Effector CD4-positive, alpha-beta T cell (primary cell): ENCODE measurements at places on chromosomes 11 and 22.

- DNase-seq = no peak
Measured at GRCh38 chr22:40426594-40427333, 56.4 kb downstream of the SGSM3 start.

GRCh38 chr11:37474889-37475288 lies 876.9 kb upstream of the RAG2 start:
- no peak for DNase-seq

DNA sequence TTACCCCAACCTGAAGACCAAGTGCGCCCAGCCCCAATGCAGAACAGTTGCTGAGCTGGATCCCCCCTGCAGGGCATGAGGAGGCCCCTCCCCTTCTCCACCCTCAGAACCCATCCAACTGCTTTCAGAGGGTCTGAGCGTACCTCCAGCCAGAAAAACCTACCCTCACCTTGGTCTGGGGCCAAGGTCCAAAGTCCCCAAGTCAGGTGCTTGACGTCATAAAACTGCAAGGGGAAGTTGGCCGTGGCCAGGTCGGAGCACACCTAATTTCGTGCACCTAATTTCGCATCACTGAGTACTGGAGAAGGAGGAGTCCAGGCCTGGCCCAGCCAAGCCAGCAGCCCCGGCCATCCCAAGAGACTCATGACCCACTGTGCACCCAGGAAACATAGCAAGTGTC lies 289.8 kb downstream of the CTTN start:
- DNase-seq = no peak

DNA sequence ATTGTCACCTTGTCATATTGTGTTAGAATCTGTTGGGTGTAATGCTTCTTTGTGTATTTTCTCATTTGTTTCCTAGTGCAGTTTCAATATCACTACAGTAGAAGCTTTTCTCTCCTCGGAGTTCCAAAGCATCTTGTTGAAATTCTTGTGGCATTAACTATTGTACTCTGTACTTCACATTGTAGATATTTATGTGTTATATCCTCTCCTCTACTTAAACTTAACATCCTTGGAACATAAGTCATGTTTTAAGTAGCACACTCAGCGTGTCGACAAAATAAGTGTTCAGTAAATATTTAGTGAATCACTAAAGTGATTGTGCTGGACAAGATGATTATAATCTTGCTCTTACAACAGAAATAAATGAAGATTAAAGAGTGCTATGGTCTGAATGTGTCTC lies 201.7 kb downstream of the ARHGAP42 start:
- no peak for DNase-seq

DNA sequence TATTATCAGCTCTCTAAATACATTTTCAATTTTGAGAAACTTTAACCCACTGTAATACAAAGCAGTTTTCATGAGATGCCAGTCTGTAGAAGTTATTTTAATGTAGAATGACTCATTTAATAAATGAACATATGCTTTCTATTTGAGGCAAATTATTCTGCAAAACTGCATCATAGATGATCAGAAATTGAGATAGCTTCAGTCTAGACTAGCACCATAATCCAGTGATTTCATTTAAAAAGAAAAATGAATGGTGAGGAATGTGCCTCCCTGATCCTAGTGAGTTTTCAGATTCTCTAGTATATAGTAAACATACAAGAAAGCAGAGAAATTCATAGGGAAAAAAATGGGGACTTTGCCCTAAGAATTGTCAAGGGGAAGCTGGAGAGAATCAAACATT lies 66.1 kb downstream of the OR5AK2 start:
- no peak for DNase-seq
